ENCODE measurements at places on chromosomes 2 and 18. TPM values are rescaled to one million over a fixed set of nuclear protein-coding genes. Genes with fewer than 3 reads are reported as not detected.

Gene ASXL3
- total RNA-seq, result 15.6 TPM

Gene POTEF
- total RNA-seq, result 25.0 TPM

Gene SEPTIN2
- 333 TPM for total RNA-seq

Gene CKAP2L
- total RNA-seq, result 9.7 TPM

Gene SP140L
- total RNA-seq, result 6.6 TPM

Gene TRAF3IP1
- 20.9 TPM for total RNA-seq

Gene RAB1A
- total RNA-seq, result 201 TPM

Gene CNTNAP5
- 5.0 TPM for total RNA-seq

Gene COL6A3
- 4.7 TPM for total RNA-seq

DNA sequence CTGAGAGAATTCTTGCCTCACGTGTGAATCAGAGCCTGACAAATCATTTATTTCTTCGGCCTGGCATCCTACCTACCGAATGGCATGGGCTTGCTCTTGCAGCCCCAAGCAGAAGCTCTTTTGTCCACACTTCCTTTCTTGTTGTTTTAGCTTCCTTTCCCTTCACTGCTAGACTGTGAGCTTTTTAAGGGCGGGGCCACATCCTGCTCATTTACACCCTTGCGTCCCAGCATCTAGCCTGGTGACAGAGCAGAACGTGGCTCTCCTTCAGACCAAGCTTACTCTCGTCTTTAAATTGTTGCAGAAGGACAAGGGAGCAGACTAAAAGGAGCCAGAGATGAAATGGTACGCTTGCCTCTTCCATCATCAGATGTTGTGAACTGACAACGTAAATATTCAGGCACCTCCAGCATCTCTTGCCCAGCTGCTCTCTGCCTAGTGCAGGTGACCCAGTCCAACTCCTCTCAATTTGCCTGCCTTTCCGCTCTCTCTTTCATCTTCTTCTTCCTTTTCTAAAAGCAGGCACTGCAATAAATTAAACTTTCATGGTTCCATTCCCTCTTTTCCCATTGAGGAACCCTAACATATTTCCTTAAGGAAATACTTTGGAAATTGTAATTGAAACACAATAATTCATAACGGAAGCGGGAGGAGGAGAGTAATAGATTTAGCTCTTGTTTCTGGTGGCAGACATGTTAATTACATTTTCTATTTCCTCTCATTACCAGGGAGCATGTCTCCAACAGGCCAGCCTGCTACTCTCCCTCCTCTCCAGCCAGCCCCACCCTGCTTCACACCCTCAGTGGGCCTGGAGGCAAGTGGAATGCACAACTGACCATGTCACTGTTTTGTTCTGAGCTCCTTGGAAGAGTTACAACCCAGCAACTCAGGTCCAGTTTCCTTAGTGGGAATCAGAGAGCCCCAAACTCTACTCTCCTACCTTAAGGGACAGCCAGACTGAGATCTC is 228.1 kb upstream of the TRIB2 start:
- no peak for DNase-seq

- peak; percentile 15 for DNase-seq
Observed at GRCh38 chr2:126839796-126840195, 58.9 kb upstream of the TEX51 start.

- DNase-seq, result no peak
Observed at GRCh38 chr2:206276169-206276942, 1.9 kb downstream of the ZDBF2 start.

- DNase-seq, result no peak
Observed at GRCh38 chr18:10304853-10305252, 149.6 kb upstream of the APCDD1 start.

GRCh38 chr2:227430639-227431038 is 41.3 kb upstream of the AGFG1 start:
- no peak for DNase-seq

GRCh38 chr18:7941533-7941932 is 374.4 kb downstream of the PTPRM start:
- DNase-seq, result no peak

DNA sequence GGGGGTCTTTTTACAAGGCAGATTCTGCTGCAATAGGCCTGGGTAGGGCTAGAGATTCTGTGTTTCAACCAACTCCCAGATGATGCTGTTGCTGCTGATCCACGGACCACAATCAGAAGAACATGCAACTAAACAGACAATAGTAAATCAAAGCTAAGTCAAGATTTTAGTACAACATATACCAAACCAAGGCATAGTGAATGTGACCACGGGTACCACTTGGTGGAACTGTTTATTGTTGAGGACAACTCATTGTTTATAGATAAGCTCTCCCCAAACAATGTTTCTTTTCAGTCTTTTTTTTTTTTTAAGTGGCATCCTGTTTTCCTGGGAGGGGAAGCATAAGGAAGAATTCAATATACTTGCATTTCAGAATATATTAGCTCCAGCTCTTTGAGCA is 36.0 kb upstream of the DARS1 start:
- no peak for DNase-seq

- no peak for DNase-seq
Observed at GRCh38 chr2:1486670-1487069, 73.4 kb downstream of the TPO start.

GRCh38 chr2:155715705-155716104 is 616.8 kb downstream of the NR4A2 start:
- DNase-seq, result no peak

- DNase-seq, result no peak
Observed at GRCh38 chr18:48668466-48669179, 129.8 kb downstream of the CTIF start.

DNA sequence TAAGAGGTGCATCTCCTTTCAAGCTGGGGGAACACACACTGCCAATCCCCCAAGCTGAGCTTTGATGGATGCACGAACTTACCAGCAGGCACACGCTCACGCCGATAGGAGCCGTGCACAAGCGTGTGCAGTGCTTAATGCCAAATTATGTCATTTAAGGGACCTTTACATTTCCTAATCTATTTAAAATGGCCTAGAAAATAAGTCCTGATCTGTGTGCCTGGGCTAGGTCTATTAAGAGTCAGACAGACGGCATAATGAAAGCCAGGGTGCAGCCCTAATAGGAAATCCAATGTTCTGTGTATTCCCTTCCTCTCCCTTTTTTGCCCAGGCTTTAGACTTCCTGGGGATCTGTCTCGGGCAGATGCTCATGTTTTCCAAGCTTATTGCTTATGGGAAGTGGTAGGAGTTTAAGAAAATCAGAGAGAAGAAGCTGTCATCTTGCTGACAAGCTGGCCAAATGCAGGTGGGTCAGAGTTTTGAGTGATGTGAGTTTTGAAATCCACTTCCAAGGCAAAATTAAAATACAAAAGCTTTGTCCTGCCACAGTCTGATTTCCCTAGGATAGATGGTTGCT is 142.6 kb downstream of the MYT1L start:
- DNase-seq, result no peak

GRCh38 chr2:150222379-150222778 is 265.1 kb downstream of the RND3 start:
- DNase-seq, result no peak

- no peak for DNase-seq
Observed at GRCh38 chr2:118103951-118104940, 16.0 kb downstream of the INSIG2 start.

DNA sequence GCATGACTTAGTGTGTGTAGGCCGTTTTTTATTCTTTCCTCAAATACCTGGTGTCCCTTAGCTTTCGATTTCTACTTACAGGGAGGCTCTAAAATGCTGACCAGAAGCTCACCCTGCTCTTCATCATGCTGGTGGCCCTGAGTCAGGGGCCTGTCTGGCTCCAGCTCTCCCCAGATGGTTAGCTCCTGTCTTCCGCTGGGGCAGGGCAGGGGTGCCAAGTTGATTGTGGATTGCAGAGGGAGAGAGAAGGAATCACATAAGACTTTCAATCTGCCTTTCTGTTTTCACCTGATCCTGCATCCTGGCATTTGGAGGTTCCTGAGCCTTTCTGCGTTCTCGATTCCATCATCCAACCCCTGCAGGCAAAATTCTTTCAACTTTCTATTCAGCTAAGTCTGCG is 4.2 kb downstream of the CIB4 start:
- DNase-seq, result no peak

- DNase-seq, result no peak
Observed at GRCh38 chr18:54647176-54647575, 56.1 kb downstream of the DYNAP start.

DNA sequence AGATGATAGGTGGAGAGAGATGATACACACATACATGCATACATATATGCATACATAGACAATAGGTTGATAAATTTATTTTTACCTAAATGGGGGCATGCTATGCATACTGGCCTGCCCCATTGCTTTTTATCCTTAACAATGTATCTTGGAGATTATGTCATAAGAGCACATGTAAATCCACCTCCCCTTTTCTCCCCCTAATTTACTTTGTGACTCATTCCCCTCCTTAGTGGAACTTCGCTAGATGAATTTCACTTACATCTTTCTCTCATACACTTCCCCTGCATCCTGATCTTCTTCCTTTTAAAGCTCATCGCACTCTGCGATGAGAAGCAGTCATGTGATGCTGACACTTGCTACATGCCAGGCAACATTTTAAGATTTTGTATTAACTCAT is 223.6 kb downstream of the C1D start:
- DNase-seq, result no peak
